ENCODE measurements at places on chromosomes 4 and X.

- no peak for DNase-seq
These were observed 285.9 kb downstream of the ARHGAP10 start for GRCh38 chr4:148017801-148018200.

DNA sequence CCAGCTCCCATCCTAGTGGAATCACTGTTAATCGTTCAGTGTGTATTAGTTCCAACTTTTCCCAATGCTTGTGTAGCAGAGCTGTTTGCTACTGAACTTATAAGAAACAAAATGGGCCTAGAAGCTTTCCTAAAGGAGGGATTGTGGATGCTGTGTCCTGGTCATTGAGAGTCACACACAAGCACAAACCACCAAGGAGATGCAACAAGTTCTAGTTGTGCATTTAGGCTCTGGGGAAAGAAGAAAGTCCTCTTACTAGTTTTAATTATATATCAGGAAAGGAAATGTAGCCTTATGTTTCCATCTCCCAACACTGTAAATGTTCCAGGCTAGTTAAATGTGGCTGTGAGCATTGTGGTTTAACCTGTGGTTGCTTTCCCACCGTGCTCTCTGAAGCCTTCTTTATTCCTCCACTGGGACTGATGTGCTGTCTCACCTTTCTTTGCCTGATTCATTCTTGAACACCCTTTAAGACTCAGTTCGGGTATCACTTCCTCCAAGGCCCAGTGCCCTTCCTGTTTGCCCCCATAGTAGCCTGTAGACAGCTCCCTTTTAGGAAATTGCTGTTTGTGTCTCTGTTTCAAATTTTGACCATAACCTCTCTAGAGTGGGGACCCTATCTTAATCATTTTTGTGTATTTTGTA, 34.3 kb downstream of the ATP10D start:
- no peak for DNase-seq

GRCh38 chrX:12771445-12772069, 19.7 kb upstream of the PRPS2 start:
- peak; percentile 54 for DNase-seq

DNA sequence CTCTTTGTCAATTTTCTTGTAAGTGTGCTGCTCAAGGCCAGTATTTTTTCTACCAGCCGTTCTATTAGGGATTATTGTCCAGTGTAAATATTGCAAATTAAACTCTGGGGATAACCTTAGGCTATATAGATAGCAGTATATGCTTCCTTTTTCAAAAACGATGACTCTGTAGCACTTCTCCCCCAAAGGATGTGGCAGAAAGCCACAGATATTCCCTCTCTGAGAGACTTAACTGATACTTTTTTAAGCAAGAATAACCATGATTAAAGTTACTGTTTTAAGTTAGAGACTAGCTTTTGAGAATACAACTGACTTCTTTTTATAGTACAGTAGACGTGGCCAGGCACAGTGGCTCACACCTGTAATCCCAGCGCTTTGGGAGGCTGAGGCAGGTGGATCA, 130.0 kb downstream of the FHIP1A start:
- DNase-seq = no peak

- no peak for DNase-seq
These were observed 52.3 kb downstream of the C4orf51 start for GRCh38 chr4:145732001-145732815.

GRCh38 chr4:138062929-138063328, 179.2 kb downstream of the SLC7A11 start:
- peak; percentile 63 for DNase-seq

DNA sequence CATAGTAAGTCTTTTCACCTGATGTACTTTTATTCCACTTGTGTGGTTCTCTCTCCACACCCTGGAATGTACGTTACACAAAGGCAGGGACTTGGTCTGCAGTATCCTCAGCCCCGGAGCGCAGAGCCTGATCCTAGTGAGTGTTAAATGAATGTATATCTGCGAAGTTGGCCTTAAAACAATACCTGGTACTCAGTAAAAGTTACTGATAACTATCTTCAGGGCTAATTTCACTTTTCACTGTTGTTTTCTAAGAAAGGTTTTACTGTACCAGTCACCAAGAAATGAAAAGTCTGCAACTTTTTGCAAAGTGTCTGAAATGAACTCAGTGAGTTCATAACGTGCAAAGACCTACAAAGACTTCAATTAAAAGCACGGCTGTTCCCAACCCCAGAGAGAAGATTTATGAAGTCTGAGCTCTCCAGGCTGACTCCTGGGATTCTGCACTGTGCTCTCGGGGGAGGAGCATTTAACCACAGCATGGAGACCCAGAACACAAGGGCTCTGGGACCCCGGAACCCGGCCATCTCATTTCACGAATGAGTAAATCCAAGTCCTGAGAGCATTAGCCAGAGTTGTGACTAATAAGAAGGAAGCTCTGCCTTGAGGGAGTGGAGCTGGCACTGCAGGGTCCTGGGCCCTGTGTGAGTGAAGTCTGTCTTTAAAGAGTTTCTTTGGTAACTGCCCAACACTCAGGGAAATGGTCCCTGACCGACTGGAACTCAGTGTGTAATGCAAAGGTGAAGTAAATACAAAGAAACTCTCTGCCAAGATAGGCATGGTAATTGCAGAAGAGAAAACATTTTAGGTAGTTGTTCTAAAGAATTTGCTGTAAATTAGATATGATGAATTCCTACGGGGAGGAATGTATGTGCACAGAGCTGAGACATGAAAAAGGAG, 165.8 kb downstream of the NSUN7 start:
- peak; percentile 66 for DNase-seq

DNA sequence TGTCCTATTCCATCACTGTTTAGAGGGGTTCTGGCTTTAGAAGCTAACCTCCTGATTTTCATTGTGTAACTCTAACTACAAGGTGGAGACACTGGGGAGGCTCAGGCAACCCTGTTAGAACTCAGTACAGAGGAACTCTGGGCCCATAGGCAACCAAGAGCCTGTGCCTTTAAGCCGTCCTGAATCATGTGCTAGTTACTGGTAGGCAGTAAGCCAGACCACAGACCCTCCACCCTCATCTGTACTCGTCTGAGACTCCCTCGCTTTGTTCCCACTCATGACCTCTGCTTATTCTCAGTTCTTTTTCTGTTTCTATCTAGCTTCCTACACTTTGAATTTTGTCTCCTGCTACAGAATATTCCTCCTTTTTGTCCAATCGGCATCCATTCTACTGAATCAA, 31.4 kb downstream of the TBC1D1 start:
- DNase-seq = peak; percentile 82

- DNase-seq = no peak
These were observed 19.0 kb downstream of the THOC2 start for GRCh38 chrX:123713841-123714240.

- DNase-seq = no peak
These were observed 108.3 kb upstream of the VCX2 start for GRCh38 chrX:8279323-8279722.

GRCh38 chr4:7831330-7831729, 108.3 kb downstream of the AFAP1 start:
- peak; percentile 85 for DNase-seq

- DNase-seq = peak; percentile 73
These were observed 10.9 kb downstream of the LRBA start for GRCh38 chr4:151004222-151004621.

GRCh38 chr4:44632089-44632488, 19.3 kb downstream of the YIPF7 start:
- no peak for DNase-seq

DNA sequence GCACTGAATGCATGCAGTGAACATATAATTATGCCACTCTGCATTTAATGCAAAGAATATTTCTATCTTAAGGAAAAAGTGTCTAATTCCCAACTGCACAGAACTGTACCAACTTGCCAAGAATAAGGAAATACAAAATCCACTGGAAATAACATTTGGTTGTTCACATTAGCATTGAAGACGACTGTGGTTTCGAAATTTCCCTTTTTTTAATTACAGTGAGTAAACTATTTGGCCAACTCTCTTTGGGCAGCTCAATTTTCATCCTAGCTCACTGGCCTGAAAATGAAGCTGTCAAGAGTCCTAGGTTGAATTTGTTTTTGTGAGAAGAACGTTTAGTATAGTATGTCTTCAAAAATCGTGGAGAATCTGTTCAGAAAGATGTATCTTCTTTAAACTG, 81.6 kb upstream of the MID1 start:
- peak; percentile 21 for DNase-seq

DNA sequence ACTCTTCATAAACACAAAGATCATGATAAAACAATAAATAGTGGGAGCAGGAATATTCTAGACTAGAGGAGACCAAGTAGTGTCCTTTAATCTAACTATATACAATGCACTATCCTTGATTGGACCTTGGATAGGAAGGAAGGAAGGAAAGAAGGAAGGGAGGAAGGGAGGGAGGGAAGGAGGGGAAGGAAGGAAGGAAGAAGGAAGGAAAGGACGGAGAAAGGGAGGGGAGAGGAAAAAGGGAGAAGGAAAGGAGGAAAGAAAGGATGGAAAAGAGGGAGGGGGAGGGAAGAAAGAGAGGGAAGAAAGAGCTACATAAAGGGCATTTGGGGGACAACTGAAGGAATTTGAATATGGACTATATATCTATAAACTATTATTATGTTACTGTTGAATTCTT, 95.0 kb upstream of the SMARCAD1 start:
- DNase-seq = no peak

GRCh38 chrX:9676738-9677097, 88.9 kb downstream of the GPR143 start:
- no peak for DNase-seq

- DNase-seq = no peak
These were observed 430.1 kb downstream of the GBA3 start for GRCh38 chr4:23122666-23123400.

- peak; percentile 54 for DNase-seq
These were observed 37.2 kb downstream of the PCGF3 start for GRCh38 chr4:742742-743311.

GRCh38 chrX:69280933-69281332, 115.7 kb upstream of the PJA1 start:
- DNase-seq = no peak

GRCh38 chr4:137644201-137644600, 111.9 kb upstream of the PCDH18 start:
- DNase-seq = peak; percentile 56

GRCh38 chr4:15702941-15703403, at the start of gene BST1:
TSS of gene BST1 (plus strand) at chr4:15703065. CDS start at chr4:15703145, 80 bp downstream.
- peak; percentile 55 for DNase-seq

DNA sequence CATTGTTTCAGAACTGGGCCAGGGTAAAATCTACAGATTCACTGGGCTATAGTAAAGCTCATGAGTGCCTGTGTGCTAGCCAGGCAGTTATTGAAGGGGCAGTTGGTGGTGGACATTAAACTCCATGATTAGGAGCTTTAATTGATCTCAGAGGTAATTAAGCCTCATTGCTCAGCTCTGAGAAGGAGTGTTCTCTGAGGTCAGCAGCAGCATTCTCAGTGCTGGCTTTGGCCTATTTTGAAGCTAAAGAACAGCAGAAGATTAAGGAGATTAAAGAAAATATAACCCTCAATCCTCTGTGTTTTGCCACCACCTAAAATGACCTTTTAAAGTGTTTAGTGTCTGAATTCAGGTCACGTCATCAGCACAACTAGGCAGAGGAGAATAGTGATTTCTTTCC, 42.5 kb downstream of the EGF start:
- no peak for DNase-seq

GRCh38 chr4:10640561-10641201, 43.9 kb downstream of the CLNK start:
- no peak for DNase-seq

- peak; percentile 40 for DNase-seq
These were observed 138.9 kb downstream of the SOWAHB start for GRCh38 chr4:76758996-76759395.

DNA sequence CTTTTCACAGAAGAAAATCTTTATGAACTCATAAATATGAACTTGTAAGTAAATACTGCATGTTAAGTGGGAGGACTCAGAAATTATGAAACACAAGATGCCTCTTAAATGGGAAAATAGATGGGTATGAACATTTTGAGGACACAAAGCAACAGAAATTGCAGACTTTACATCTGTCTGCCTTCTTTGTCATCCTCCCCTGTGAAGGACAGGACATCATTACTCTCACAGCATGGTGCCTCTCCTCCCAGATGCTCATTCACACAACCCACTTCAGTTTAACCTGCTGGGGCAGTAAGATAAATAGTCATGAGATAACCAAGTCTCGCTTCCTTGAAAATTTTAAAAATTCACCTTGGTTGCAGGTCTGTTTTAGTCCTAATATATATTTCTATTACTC, 144.5 kb downstream of the APBB2 start:
- no peak for DNase-seq

GRCh38 chrX:149198980-149199732, 305.9 kb downstream of the IDS start:
- DNase-seq = no peak

DNA sequence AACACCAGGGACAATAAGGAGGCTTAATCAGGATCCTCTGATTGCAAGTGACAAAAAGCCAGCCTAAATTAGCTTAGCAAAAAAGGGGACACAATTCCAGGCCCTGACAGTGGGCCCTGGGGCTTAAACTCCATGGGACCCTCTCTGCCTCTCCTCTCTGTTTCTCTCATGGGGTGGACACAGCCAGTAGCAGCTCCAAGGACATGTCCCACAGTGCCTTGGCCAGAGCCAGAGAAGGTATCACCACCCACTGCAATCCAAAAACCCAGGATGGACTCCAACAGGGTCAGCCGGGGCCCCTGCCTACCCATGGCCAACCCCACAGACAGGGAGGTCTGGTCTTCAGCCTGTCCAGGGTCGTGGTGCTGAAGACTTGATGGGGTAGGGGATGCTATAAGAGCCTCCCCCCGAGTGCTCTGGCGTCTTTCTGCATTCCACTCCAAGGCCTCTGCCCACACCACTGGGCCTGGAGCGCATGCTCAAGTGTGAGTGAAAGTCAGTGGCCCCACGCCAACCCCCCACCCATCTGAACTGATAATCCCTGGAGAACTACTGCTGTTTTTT, 19.7 kb upstream of the PPP2R2C start:
- DNase-seq = no peak

GRCh38 chr4:127120441-127121090, 512.2 kb upstream of the INTU start:
- DNase-seq = no peak

- DNase-seq = no peak
These were observed 378.4 kb upstream of the IGFBP7 start for GRCh38 chr4:57488366-57489162.
